Fibroblast of skin of left quadriceps (primary cell): ENCODE measurements at places on chromosomes 16 and 17.

- peak; percentile 86 for DNase-seq
These were observed 29.4 kb upstream of the MTSS2 start for GRCh38 chr16:70715055-70715858.

GRCh38 chr17:33463887-33464286 lies 170.8 kb upstream of the ASIC2 start:
- DNase-seq: no peak

GRCh38 chr16:72901000-72901627 lies 146.8 kb downstream of the ZFHX3 start:
- no peak for DNase-seq

- DNase-seq: no peak
These were observed 44.2 kb upstream of the NDRG4 start for GRCh38 chr16:58455750-58456149.

- no peak for DNase-seq
These were observed 2.1 kb downstream of the ZNF646 start for GRCh38 chr16:31076319-31076718.

- DNase-seq: no peak
These were observed 556.9 kb upstream of the CDH5 start for GRCh38 chr16:65809627-65810026.

- no peak for DNase-seq
These were observed 14.2 kb downstream of the POLR3K start for GRCh38 chr16:38941-39892.

GRCh38 chr17:28384281-28385036 lies 13.0 kb downstream of the SARM1 start:
- no peak for DNase-seq

- DNase-seq: no peak
These were observed 390.7 kb downstream of the XYLT1 start for GRCh38 chr16:17080105-17080504.

DNA sequence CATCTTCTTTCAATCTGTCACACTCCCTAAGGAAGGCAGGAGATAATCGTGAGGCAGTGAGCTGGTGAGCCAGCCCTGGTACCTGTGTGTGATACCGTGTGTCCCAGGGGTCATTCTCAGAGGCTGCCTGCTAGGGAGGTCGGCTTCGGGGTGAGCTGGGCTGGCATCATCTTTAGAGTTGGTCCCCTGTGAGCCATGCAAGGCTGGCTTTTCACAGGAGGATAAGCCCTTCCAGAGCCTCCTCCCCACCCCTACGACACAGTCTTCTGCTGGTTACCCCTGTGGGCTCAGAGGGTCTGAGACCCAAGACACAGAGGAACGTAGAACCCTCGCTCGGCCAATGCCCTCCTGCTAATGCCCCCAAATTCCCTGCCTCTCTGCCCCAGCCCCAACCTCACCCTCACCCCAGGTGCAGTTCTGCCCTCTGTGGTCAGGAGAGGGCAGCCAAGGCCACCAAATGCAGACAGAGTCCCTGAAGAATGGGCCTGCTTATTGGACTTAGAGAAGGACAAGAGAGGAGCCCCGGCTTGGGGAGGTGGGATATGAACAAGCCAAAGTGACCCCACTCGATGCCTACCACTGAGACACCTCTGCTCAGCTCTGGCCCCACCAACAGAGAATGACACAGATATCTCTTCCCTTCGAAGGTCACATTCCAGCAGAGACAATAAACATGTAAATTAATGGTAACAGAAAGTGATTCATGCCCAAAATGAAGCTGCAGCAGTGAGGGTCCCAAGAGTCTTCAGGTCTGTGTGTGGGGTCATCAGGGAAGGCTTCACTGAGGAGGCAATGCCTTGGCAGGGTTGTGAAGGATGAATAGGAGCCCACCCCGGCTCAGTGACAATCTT lies 80.8 kb upstream of the CCL1 start:
- no peak for DNase-seq

GRCh38 chr16:11140098-11140375 lies 116.0 kb downstream of the SOCS1 start:
- DNase-seq: no peak

DNA sequence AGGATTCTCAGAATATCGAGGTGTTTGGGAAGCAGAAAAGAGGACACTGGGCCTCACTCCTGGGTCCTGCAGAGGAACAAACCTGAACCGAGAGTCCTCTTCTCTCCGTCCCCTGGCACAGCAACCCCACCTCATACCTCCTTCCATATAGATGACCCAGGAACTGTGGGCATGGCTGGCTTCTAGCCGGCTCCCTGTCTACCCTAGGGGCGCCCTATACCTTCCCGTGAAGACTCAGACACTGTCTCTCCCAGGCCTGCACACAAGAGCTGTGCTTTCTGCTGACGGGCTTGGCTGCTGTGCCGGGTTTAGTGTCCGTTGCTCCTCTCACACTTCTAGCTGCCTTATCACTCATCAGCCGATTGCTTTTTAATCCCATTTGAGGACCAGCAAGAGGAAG lies 46.5 kb upstream of the CRISPLD2 start:
- DNase-seq: no peak

DNA sequence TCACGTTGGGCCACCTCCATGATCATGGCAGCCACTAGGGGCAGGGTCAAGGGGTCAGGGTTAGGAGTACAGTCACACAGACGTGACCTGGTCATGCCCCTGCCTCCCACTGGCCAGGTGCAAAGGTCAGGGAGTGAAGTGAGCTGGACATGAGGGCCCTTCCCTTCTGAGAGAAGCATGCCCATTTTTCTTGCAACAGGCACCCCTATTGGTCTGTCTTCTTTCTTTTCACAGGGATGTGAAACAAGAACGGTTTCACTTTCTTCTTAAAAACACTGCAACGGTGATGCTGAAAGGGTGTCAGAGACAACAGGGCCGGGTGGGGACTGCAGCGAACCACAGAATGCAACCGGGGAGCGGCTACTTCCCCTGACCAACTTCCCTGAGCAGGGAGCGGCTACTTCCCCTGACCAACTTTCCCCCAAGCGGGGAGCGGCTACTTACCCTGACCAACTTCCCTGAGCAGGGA lies 52.1 kb upstream of the DOC2B start:
- no peak for DNase-seq
